ENCODE measurements at places on chromosomes 7 and 10.

DNA sequence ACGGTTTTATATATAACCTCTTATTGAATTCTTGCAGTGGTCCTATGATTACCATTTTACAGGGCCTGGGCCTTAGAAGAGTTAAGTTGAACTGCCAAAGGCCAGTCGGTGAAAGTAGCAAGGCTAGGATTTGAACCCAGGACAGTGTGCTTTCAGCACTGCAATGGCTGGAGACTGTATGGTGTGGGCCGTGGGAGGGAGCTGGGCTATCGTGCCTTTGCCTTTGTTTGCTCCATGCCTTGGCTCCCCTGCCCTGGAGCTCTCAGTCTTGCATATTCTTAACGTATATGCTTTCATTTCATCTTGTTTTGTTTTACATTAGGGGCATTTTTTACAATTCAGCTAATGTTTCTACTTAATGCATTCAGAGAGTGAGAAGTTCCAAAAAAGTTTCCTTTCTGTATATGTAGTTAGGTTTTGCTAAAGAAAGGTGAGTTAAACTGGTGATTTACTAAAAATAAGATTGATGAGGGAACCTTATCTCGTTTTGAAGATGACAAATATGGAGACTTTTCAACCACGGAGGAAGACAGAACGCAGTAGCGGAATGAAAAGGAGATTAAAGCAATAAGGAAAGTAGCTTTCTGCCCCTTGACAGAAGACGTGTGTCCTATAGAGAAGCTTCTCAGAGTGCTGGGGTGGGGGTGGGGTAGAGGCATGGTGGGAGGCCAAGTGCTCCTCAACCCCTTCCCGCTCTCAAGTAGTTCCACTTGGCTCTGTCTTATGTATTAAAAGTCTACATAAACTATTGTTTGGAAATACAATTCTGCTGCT lies 82.5 kb downstream of the RTKN2 start:
- peak; percentile 73 for DNase-seq

GRCh38 chr7:43193893-43194292 lies 81.4 kb downstream of the HECW1 start:
- DNase-seq, result no peak

DNA sequence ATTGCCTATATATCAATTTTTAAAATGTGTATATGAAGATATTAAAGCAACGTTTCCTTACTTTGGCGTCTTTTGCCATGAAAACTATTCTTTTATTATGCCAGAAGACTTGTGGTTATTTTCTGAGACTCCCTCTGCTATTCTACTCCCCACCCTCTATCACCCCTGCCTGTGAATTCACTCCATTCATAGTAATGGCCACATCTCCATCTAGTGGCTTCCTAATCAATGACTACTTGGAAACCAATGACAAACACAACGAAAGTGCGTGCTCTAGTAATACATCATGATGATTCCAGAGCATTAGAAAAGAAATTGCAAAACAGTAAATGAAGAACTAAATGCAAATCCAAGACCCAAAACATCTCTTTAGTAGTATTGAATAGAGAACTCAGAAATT lies 186.7 kb upstream of the HGF start:
- no peak for DNase-seq

DNA sequence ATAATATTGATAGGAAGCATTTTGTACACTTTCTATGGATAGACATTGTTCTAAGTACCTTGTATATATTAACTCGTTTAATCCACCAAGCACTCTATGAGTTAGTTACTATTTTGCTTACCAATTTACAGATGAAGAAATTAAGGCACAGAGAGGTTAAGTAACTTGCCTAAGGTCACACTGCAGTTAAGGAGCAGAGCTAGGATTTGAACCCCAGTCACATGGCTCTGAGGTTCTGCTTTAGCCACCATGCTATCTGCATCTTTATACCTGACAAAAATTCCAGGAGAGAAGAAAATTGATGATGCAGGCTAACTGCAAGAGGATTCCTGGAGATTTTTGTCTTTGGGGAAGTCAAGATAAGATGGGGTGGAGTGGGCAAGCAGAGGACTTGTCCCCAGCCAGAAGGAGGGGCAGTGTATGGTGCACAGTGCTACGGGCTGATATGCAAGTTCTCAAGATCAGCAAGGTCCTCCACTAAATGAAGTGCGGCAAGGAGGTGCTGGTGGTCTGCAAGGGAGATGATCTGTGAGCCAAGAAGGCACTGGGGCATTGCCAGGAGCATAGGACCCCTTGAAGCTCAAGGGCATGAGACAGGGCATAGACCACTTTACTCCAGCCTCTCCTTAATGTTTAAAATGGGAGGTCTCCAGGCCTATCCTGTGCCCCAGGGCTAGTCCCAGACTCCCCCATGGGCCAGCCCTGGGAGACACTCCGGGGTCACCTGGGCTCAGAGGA lies 430.6 kb downstream of the RPS24 start:
- DNase-seq, result no peak

GRCh38 chr7:37769726-37770125 lies 78.7 kb upstream of the NME8 start:
- DNase-seq, result no peak

DNA sequence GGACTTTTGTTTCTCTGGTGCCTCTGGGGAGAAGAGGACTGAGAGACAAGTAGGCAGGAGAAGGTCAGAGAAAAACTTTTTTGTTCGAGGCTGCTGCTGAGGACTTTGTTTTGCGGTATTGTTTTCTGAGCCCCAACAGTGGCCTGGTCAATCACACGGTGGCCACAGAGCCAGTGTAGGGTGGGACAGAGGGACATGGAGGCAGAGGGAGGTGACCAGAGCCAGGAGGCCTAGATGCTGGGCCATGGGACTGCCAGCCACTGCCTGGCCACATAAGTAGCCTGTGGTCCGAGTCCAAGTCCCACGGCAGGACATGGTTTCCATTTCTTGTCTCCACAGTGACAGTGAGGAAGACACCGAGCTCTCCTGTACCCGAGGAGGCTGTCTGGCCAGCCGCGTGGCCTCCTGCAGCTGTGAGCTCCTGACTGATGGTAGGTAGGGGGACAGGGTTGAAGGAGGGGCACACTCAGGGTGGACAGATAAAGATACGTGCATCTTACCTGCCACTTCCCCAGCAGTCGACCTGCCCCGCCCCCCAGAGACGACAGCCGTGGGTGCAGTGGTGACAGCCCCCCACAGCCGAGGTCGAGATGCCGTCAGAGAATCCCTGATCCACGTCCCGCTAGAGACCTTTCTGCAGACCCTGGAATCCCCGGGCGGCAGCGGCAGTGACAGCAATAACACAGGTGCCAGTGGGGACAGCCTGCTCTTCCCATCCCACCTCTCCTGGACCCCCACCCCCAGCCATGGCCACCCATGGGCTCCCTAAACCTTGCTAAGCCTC lies 27.5 kb downstream of the SH2B2 start:
- DNase-seq, result no peak

DNA sequence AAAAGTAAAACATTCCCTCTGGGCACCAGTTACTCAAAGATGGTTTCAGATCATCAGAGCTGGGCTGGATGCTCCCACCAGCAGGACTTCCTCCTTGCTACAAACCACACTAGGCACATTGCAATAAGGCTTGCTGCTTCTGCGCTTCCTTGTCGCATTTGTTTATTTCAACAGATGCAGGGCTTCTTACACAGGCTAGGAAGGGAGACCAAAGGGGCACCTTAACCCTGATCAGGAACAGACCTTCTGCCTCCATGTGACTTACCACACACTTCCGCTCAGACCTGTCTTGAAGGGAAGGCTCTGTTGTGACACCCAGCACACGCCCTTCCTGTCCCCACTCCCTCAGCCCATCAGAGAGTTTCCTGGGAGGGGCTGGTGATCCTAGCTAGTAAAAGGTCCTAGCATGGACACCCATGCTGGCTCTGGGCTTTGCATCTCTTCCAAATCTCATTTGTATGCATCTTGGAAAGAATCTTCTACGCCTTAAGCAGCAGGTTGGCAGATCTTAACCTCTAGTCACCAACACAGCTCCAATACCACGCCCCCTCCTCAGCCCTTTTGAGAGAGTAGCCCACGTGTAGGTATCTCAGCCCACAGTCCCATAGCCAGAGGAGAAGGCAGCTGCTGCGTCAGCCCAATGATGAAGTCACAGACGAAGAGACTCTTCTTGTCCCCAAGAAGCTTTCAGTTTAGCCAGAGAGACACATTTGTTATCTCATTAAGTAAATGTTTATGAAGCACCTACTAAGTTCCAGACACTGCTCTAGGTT lies 47.1 kb upstream of the SVIL start:
- peak; percentile 45 for DNase-seq

DNA sequence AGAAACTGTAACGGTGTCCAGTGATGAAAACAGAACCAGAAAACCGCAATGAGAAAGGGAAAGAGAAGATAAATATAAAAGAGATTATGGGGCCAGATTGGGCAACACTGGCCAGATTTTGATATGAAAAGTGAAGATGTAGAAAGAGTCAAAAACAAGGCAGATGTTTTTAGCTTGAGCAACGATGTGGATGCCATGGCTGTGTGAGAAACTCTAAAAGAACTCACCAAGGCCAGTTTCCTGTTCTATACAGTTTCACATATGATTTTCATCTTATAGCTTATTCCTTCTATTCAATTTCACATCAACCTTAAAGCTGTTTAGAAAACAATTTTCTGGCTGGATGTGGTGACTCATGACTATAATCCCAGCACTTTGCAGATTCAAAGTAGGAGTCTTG lies 36.3 kb downstream of the CSTF2T start:
- no peak for DNase-seq

DNA sequence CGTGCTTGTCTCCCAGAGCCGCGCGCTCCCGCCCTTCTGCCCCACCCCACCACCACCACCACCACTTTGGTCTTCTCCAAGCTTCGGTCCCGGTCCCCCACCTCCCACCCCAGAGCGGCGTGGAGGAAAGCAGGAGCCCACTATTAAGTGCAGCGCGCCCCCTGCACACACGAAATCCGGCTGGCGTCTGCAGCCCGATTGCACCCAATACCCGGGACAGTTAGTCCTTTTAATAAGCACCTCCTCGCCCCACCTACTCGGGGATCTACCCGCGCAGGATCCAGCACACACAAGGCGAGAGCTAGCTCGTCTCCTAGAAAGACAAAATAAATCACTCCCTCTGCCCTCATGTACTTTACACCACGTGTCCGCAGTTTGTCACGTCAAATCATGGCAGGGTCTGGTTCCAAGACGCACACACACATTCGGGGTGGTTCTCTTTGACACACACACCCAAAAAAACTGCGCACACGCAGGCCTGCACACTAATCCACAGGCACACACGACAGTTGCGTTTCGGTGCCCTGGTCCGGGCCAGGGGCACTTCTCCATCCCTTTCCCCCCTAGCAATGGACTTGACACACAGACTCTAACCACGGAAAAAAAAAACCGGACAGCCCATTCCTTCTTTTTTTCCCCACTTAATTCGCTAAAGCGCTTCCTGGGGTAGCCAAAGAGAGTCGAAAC lies 1.6 kb downstream of the SFMBT2 start:
- DNase-seq, result peak; percentile 70

DNA sequence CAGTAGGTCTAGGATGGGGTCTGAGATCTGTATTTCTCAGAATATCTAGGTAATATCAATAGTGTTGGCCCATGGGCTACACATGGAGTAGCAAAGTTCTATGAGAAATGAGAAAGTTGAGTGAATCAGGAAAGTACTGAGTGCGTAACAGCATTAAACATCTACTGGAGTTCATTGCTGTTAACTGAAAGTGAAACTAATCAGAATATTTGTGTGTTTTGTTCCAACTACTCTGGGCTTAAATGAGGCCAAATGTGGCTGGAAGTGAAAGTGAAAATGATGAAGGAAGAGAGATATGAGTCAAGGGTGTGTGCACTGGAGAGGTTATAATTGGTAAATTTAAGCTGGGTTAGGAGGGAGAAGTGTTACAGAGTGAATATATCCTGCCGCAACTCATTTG lies 46.5 kb downstream of the TMEM106B start:
- no peak for DNase-seq
